ENCODE measurements at places on chromosomes 11 and 22. TPM values are rescaled to one million over a fixed set of nuclear protein-coding genes. Genes with fewer than 3 reads are reported as not detected.

Gene SLC22A12
- total RNA-seq = not detected

Gene PRR33
- 0.05 TPM for total RNA-seq

Gene TIMP3
- not detected for total RNA-seq

Gene PNPLA5
- total RNA-seq = not detected

Gene GUCY1A2
- total RNA-seq = not detected

Gene ELFN2
- 0.11 TPM for total RNA-seq

Gene TSSK2
- not detected for total RNA-seq

Gene TMEM109
- total RNA-seq = 120 TPM

Gene HORMAD2
- total RNA-seq = 0.53 TPM

DNA sequence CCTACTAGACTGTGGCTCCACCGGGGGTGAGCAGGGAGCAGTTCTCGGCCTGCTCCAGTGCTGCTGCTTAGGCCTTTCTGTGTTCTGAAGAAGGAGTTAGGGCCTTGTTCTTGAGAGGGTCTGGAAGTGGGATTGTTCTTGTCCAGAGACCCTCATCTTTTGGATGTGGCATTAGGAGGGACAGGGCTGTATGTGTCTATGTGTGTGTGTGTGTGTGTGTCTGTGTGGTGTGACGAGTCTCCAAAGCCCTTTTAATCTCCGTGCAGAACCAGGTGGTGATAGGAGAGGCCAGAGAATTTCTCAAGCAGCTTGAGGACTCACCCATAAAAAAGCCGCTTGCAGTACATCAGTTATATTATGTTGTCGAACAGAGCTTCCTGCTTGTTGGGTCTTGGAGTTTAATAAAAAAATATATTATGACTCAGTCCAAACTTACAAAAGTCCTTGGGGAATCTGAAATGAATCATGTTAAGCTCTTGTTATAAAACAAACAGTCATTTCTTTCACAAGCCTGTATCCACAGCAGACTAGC, 196.5 kb downstream of the TENM4 start:
- DNase-seq = no peak

- DNase-seq = no peak
Measured at GRCh38 chr11:8061555-8062428, 19.2 kb upstream of the TUB start.

DNA sequence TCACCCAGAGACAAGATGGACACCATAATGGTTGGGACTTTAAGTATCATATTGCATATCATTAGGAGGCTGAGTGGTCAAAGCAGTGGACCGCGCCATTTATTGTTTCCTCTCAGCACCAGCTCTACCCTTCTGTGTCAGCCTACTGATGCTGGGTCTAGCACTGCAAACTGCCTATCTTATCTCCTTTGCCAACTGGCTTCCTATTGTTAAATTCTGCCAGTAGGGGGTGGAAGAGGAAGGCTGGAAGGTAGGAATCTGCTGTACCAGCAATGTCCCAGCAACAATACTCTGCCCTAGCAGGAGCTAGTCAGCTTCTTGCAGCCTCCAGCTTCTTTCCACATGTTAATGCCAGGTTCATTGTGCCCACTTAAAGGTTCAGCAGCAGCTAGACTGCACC, 367.1 kb upstream of the PDGFD start:
- DNase-seq = no peak

- no peak for DNase-seq
Measured at GRCh38 chr11:115990004-115990447, 485.8 kb upstream of the CADM1 start.

- DNase-seq = no peak
Measured at GRCh38 chr22:17590586-17590985, 27.3 kb downstream of the SLC25A18 start.

GRCh38 chr22:31327806-31328543, 18.2 kb downstream of the PATZ1 start:
- no peak for DNase-seq

GRCh38 chr22:47366026-47366767, 603.7 kb downstream of the TBC1D22A start:
- no peak for DNase-seq

DNA sequence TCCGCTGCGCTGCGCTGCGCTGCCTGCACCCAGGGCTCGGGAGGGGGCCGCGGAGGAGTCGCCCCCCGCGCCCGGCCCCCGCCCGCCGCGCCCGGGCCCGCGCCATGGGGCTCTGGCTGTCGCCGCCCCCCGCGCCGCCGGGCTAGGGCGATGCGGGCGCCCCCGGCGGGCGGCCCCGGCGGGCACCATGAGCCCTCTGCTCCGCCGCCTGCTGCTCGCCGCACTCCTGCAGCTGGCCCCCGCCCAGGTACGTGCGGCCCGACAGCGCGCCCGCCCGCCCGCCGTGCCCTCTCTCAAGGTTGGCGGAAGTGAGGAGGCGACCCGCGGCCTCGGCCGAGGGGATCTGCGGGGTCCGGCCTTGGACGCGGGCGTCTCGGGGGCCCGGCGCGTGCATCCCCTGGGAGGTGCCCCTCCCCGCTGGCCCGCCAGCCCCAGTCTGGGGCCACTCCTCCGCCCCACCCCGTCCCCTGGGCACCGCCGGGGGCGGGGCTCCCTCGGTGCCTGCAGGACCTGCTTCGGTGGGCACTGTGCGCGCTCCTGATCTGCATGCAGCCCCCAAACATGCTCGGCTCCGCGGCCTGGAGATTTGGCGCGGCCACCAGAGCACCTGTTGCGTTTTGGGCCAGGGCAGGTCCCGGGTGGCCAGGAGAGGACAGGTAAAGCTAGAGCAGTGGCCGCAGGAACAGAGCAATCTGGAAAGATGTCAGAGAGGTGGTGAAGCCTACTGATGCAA, 429 bp downstream of the VEGFB start:
- peak; percentile 43 for DNase-seq

DNA sequence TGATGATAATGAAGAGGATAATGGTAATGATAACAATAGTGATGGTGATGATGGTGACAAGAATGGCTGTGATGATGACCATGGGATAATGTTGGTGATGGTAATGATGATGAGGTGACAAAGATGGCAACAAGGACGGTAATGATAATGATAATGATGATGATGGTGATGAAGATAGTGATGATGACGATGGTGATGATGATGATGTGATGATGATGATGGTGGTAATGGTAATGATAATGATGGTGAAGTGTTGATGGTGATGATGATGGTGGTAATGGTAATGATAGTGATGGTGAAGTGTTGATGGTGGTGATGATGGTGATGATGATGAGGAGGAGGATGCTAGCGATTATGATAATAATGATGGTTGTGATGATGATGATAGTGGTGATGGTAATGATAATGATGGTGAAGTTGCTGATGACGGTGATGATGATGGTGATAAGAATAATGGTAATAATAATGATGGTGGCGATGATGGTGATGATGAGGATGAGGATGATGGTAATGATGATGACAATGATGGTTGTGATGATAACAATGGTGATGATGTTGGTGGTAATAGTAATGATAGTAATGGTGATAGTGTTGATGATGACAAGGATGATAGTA, 54.7 kb upstream of the OPCML start:
- DNase-seq = no peak

DNA sequence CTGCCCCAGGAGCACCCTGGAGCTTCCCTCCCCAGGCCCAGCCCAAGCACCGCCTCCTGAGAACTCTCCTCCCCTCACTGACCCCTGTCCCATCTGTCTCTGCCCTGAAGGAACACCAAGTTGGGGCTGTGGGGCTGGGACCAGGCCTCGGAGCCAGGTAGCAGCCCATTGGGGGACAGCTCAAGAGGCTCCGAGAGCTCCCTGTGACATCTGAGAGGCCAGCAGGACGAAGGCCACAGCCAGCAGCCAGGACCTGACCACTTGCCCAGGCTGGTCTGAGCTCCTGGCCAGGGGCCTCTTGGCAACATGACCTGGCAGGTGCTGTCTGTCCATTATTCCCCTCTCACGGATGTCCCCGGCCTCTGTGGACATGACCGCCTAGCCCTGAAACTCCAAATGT, 33.7 kb downstream of the IGF2 start:
- DNase-seq = no peak

DNA sequence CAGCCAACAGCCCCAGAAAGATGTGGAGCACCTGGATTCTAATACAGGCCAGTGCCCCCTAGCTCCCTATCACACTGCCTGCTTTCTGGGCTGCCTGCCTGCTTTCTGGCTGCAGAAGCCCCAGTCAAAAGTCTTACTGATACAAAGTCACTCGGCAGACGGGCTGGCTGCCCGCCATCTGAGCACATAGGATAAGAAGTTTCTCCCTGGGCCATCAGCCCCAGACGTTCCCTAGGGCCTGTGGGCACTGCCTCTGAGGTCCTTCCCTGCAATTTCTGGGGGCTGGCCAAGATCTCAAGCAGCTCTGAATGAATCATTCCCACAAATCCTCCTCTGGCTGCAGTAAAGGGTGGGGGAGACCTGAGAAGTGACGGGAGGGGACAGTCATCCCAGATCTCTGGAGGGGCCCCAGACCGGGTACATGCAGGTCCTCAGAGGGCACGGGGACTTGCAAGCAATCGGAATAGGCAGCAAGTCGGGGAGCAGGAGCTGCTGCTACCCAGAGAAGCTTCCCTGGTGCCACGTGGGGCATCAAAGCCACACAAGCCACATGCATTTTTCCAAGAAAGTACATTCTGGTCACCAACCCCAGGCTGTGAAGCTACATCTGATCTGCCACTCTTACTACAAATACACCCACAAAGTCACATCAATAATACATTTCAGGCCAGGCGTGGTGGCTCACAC, 4.7 kb downstream of the TPST2 start:
- DNase-seq = no peak

DNA sequence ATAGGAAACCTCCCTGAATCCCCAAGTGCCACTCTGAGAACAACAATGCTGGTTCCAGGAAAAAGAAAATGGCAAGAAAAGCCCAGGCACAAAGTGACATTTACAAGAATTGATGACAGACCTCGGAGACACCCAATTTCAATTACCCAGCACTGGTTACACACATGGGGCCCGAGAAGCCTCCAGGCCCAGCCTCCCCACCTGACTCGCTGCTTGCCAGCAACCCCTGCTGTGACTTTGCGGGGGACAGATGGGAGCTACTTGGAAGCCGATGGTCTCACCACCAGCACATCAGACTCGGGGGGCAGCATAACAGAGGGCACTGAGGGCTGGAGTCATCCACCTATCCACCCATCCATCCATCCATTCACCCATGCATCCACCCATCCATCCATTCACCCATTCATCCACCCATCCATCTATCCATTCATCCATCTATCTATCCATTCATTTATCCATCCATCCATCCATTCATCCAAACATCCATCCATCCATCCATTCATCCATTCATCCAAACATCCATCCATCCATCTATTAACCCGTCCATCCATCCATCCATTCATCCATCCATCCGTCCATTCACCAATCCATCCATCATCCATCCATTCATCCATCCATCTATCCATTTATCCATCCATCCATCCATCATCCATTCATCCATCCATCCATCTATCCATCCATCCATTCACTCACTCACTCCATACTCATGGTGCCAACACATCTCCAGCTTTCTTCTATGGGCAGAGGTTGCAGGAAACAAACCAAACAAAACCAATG, 567.6 kb downstream of the BRD1 start:
- no peak for DNase-seq

- DNase-seq = no peak
Measured at GRCh38 chr11:86940122-86940777, 14.9 kb downstream of the FZD4 start.

GRCh38 chr11:21119411-21119810, 450.0 kb downstream of the NELL1 start:
- no peak for DNase-seq

DNA sequence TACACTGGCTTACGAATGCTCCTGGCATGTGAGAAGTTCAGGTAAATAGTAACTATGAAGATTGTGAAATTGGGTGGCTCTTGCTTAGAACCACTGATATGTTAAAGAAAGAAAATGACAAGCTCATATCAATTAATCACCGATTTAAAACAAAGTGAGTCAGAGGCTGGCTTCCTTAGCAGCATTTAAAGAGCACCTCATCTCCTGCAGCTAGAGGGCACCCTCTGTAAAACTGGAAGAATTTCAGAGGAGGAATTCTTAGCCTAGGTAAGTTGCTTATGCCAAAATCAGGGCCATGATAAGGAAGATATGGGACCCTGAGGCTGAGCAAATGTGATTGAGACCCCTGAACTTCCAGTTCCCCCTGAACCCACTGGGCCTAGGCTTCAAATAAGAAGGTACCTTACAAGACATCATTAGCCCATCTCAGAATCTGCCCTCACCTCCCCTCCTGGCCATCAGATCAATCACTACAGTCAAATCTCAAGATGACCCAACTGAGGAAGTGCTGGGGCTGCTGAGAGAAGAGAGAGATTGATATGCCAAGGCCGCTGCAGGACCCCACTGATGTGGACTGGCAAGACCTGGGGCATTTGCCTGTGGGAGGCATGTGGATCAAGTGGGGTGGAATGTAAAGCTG, 8.6 kb upstream of the CD3E start:
- no peak for DNase-seq

- no peak for DNase-seq
Measured at GRCh38 chr22:49973018-49973961, 12.7 kb downstream of the PIM3 start.

DNA sequence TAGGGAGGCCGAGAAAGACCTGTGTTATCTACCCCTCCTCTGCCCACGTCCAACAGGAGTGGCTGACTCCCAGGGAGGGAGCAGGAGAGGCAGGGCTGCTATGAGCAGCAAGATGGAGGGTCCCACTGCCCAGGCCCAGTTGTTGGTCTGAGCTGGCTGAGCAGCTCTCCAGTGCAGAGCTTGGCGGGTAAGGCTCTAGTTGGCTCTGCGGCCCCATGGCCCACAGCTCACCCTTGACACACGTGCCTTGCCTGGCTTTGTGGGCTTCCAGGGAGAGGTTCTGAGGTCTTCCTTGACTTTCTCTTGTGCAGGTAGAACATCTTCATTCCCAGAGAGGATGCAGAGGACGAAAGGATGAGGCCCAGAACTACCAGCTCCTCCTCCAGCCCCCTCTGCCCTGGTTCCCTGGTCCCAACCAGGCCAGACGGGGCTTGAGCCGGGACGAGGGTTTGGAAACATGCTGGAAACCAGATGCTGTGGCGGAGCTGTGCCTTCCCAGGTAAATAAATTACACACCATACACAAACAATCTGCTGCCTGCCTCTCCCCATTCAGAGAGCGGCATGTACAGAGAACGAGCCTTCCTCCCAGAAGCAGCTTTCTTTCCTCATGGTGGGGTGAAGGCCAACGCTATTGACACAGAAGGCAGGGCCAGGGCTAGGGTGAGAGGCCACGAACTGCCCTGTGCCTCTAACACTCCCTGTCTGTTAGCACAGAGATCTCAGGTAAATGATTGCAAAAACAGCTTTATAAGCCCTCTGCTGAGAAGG, 48.1 kb downstream of the DSCAML1 start:
- no peak for DNase-seq

- DNase-seq = no peak
Measured at GRCh38 chr11:108069947-108070346, 51.4 kb upstream of the ACAT1 start.

- no peak for DNase-seq
Measured at GRCh38 chr11:86761978-86762377, 38.4 kb upstream of the PRSS23 start.

- no peak for DNase-seq
Measured at GRCh38 chr11:82752801-82753200, 19.1 kb upstream of the FAM181B start.

- DNase-seq = no peak
Measured at GRCh38 chr11:79594834-79595233, 154.0 kb upstream of the TENM4 start.
